AG10803 (cell line): ENCODE measurements at places on chromosomes 12 and 14.

DNA sequence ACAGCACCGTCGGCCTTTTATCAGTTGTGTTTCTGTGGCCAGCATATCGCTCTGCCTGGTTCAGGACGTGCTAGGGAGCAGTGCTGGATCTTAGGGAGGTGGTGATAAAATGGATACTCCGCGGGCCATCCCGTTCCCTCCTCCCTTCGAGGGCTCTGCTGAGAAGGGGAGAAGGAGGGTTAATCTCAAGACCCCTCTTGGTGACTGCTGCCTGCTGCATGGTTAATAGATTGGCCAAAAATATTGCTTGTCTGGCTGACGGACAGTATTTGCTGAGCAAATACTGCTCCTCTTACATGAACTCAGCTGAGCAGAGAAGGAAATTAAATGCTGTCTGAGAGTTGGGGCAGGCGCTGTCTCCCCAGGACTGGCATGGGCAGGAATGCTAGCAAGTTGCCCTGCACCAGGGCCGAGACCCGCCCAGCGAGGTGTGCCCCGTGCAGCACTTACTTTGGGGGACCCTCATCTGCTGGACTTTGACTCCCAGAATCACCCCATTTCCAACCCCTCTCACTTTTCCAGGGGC lies 1.2 kb downstream of the FBRSL1 start:
- DNase-seq: no peak

DNA sequence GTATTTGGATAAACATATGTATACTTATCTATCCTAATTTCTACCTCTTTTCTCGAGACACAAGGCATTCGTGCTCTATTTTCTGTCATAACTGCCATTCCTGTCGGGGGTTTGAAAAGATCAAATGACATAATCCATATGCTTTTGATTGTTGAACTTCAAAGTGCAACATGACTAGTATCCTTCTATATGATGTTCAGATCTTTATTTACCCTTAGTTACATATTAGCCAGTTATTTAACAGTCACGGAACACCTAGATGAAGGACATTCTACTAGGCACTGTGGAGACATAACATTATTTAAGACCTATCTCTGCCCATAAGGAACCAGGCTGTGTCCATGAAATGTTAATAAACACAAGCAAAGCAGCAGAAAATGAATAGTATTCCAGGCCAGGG lies 11.2 kb upstream of the GRIN2B start:
- DNase-seq: no peak

GRCh38 chr14:105411017-105411941 lies 8.3 kb upstream of the MTA1 start:
- DNase-seq: peak; percentile 24

DNA sequence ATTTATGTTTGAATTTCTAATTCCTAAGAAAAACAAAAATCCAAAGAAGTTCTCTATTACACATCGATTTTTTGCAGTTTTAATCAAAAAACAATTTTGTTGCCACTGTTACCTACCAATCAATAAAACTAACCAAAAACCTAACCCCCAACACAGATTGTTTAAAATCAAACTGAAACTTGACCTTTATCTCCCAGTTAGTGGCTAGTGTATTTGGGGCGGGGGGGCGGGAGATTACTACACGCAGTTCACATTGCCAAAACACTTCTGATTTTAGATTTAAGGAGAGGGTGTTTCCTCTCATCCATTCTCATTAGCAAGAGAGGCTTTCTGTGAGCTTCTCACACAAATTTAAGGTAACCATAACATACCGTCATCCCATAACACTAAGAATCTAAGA lies 6.4 kb downstream of the CDC42BPB start:
- no peak for DNase-seq

DNA sequence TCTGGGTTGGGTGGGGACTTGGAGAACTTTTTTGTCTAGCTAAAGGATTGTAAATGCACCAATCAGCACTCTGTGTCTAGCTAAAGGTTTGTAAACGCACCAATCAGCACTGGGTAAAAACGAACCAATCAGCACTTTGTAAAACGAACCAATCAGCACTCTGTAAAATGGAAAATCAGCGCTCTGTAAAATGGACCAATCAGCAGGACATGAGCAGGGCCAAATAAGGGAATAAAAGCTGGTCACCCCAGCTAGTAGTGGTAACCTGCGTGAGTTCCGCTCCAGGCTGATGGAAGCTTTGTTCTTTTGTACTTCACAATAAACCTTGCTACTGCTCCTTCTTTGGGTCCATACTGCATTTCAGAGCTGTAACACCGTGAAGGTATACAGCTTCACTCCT lies 1.7 kb upstream of the ACOT2 start:
- no peak for DNase-seq

DNA sequence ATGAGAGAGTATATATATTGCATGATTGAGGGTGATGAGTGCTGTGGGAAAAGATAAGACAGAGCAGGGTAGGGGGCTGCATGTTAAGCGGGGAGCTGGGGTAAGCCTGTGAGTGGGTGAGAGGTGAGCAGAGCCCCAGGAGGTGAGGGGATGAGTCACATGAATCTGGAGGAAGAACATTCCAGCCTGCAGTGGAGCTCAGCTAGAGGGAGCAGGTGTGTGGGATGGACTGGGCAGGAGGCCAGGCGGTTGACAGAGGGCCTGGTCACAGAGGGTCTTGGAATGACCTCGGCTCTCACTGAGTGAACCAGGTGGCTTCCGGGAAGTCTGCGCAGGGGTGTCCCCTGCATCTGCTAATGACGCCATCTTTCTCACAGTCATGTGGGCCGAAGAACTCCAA lies 44.4 kb downstream of the GIT2 start:
- peak; percentile 45 for DNase-seq

DNA sequence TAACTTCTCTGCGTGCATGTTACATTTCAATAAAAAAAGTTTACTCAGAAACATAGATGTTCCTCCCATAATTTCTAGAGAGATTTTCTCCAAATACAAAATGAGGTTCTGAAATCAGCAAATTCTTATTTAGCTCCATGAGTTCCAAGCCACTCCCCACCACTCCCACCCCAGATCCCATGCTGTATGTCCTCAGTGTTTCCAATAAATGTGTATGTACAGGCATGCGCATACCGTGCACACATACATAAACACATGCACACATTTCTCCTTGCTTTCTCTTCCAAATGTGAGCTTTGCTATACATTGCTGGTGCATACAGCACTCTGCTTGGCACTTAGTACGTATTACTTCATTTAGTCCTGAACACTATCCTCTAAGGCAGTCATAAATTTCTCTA lies 209.7 kb downstream of the MSRB3 start:
- no peak for DNase-seq
